ENCODE measurements at places on chromosomes 1 and 21.
A peak's percentile ranks its signal among the peaks of the same experiment; 100 is the strongest.

DNA sequence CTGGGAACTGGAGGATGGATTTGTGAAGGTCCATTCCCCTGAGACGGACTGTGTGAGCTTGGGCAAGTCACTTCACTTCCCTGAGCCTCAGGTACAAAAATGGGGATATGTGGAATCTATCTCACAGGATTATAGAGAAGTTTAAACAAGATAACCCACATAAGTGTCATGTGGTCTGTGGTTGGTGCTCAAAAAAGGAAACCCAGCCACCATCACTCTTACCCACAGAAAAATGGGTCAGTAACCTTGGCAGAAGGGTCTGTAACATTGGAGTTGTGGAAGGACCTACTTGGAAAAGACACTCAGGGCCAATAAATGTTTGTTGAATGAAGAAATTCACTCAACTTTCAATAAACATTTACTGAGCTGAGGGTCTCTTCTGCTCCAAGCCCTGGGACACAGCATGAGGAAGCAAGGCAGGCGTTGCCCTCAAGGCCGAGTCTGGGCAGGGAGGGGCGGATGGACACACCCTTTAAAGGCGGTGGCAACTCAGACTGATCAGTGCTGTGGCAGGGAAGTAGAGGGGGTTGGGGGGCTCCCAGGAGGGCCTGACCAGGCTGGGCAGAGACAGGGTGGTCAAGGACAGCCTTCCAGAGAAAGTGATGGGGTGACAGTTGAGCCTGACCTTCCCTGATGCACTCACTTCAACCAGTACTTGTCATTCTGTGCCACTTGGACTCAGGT lies 66.7 kb upstream of the ACOT11 start:
- no peak for DNase-seq

DNA sequence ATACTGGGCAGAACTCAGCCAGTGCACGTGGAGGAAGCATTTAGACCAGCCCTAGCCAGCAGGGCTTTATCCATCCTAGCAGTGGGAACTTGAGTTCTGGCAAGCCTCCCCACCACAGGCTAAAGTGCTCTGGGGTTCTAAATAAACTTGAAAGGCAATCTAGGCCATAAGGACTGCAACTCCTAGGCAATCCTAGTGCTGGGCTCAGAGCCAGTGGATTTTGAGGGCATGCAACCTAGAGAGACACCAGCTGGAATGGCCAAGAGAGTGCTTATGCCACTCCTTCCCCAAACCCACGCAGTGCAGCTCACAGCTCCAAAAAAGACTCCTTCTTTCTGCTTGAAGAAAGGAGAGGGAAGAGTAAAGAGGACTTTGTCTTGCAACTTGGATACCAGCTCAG lies 70.5 kb upstream of the APOBEC4 start:
- DNase-seq: peak; percentile 65

GRCh38 chr1:239805851-239806772 lies 285.6 kb upstream of the FMN2 start:
- no peak for DNase-seq

DNA sequence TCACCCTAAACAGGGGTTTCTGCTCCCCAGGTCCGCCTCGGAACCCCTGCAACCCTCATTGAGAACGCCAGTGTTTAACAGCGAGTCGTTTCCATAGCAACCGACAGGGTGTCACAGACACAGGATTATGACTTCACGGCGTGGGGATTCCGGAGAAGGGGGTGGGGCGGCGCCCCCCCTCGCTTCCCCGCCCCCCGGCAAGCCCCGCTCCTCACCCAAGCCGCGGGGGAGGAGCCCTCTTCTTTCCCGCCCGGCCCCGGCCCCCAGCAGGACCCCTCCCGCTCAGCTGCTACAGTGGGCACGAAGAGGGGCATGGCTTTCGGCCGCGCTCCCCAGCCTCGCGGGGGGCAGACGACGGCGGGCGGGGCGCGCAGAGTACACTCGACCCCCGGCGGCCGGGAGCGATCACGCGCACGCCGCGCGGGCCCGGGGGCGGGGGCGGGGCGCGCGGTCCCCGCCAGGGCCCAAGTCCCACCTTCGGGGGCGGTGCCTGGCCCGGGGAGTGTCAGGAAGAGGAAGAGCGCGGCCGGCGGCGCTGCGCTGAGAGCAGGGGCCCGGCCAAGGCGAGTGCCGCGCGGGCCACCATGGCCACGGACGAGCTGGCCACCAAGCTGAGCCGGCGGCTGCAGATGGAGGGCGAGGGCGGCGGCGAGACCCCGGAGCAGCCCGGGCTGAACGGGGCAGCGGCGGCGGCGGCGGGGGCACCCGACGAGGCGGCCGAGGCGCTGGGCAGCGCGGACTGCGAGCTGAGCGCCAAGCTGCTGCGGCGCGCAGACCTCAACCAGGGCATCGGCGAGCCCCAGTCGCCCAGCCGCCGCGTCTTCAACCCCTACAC lies at the start of gene EFHD2:
Gene EFHD2, plus strand, starts transcription at position 501 of the 835 bp plus-strand sequence. Its CDS starts 84 bp downstream, at position 585.
- DNase-seq: peak; percentile 76

DNA sequence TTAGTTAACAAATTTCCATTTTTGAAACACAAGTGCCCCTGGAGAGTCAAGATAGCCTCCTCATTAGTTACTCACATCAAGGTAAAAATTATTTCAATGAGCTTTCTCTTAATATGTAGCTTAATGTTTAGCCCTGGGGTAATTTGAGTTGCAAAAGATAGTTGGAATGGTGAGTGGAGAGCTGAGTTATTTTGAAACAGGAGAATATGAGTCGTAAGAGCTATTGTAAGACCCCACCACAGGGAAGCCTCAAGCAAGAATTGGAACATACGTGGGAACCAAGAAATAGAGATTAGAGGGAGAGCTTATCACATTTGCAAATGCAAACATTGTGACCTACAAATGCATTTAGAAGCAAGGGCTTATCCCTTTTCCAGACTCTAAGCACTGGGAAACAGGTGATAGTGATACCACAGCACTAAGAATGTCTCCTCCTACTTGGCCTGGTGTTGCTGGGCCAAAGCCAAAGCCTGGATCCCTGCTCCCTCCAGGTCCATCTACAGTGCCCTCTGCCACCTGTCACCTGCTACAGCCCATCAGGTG lies 635.1 kb downstream of the PTPRC start:
- DNase-seq: peak; percentile 98

DNA sequence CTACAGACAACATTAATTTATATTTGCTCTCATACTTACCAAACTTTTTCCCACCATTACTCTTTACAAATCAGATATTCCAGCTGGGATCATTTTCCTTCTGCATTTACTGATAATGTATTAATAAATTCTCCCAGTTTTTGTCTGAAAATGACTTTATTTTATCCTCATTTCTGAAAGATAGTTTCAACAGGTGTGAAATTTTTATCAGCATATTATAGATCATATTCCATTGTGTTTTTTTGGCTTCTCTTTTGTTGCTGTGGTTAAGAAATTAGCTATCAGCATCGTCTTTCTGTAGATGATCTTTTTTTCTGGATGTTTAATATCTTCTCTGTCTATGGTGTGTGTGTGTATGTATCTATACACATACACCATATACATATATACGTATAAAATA lies 2.7 kb downstream of the CFAP57 start:
- DNase-seq: no peak

DNA sequence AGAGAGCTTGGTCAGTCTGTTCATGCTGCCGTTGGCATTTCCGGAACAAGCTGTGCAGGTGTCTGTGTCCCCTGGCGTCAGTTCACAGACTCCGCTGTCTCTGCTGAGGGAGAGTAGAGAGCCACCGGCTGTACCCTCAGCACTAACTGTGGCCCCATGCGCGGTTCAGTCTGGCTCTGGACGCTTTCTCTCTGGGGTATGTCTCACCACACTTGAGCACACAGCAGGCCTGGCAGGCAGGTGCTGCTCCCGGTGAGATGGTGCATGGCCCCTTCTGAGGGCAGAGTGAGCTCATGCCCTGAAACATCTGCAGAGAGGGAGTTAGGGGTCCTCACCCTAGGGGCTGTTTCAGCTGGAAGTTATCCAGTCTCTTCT lies 60.0 kb upstream of the TLR5 start:
- no peak for DNase-seq

GRCh38 chr21:32733356-32733755 lies 5.5 kb upstream of the SYNJ1 start:
- no peak for DNase-seq

DNA sequence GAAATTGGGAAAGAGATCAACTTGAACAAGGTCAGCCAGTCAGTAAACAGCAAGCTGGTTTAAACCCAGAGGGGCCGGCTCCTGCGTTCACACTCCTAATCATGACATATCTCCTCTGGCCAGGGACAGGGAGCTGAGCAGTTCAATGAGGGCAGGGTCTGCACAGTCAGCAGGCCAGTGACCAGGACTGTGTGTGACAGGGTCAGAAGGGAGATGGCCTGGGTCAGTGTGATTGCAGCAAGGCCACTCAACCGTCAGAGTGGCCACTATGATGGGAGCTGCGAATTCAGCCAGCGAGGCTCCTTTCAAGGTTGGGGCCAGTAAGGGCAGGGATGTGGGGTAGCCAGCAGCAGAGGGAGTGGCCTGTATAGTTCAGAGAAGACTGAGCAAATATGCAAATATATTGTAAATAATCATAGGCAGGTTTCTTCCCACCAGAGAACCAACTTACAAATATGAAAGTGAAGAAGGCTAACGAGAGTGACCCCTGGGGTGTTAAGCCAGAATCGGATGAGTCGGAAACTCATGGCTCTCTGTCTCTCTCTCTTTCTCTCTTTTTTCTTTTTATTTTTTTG lies 20.0 kb downstream of the NOL9 start:
- DNase-seq: no peak

- DNase-seq: peak; percentile 91
These were observed at the start of gene LUZP1 for GRCh38 chr1:23168445-23169194. Gene LUZP1 (minus strand): TSS chr1:23168856.

- no peak for DNase-seq
These were observed 38.8 kb downstream of the RCAN1 start for GRCh38 chr21:34576041-34576511.

DNA sequence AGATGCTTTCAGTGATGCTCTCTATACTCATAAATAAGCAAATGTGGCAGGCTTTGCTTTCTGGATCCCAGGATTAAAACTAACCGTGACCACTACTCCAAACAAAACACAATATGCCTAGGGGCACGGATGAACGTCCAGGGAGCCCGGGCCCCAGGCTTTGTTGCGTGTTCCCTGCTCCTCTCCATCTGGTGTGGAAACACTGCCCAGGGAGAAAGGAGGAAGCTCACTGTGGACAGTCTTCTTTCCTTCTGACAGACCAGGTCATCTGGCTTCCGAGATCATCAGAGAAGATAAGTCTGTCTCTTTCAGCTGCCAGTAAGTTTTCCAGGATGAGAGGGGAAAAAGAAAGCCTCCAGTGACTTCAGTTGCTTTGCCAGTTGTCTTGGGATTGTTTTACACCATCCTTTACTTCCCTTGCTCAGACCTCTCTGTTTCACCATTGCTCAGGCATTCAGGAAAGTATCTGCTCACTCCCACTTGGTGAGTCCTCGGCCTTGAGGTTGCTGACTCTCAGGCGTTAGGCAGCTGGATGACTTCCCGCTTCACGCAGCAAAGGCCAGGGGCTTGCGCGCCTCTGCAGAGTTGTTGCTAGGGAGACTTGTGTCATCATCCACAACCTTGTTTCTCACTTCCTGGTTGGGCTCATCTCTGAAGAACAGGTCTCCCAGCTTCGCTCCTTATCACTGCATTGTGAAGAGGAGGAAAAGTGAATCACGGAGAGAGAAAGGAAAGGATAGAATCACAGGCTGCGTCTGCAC lies 20.6 kb upstream of the PGD start:
- no peak for DNase-seq

DNA sequence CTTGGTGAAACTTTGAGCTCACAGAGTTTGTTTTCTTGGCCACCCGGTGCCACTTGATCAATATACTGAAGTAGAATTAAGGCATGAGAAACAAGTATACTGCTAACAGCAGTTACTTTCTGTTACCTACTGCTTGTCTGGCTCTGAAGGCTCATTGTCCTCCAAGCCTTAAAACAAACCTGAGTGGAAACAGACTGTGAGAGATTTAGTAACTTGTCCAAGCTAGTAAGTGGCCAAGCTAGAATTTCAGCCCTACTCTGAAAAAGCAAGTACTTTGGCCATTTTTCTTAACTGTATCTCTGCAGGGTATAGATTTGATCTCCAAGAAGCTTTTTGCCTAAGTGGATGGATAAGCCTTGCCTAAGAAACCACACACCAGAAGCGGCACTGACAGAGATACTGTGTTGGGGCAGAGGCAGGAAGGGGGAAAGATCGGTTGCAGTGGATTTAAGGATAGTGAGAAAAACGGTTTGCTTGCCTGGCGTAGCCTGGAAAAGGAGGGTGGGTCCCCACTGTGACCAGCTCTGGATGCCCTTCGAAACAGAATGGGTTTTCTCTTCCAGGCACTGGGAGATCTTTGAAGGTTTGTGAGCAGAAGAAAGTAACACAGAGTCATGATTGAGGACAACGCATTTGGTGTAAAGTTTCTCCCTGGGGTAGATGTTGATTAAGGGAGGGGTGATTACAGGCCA lies 2.1 kb upstream of the MACO1 start:
- no peak for DNase-seq

- peak; percentile 37 for DNase-seq
These were observed 6.4 kb downstream of the PPP2R5A start for GRCh38 chr1:212291505-212292134.
